ENCODE measurements at places on chromosomes 4 and X.

- DNase-seq = no peak
Observed at GRCh38 chr4:118284169-118284568, 68.6 kb downstream of the PRSS12 start.

GRCh38 chrX:70494441-70494840 lies 49.8 kb downstream of the DLG3 start:
- no peak for DNase-seq

DNA sequence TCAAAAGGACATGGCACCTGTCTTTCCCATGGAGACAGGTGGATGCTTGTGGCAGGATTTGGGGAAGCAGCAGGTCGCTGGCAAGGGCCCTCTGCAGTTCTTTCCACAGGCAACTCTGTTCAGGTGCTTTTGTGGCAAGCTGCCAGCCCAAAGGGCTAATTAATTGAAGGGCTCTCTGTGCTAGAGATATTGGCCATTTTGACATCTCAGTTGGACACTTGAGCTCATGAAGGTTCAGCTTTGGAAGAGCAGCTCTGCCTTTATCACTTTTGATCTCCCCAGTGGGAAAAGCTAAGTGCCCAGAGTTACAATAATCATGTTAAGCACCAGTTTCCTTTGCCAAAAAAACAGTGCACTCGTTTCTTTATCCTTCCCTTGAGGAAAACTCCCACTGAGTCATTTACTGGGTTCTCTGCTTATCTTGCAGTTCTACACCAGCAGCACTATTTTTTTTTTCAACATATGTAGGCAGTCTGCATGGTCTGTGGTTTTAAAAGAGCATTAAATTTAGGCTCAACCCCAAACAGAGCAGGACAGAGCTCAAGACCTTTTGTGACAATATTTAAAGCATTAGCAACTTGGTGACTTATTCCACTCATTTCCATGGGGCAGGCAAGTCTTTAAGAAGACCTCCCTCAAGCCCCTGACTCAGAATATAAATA lies 336.4 kb upstream of the RASGEF1B start:
- DNase-seq = no peak

DNA sequence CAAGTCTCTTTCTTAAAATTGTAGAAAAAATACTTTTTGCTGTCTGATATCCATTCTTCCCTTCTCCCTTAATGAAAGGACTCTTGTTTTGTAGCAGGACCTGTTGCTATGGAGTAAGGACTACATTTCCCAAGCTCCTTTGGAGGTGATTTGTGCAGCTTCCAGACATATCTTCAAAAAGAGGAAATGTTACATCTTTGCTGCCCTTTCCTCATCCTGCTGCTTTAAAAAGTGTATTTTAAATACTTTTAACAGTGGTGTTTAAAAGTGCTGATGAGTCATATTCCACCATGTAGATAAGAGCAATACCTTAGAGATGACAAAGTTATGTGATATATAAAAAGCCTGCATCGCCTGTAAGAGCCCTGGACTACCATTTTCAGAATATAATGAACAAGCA lies 98.7 kb downstream of the CFAP299 start:
- no peak for DNase-seq

DNA sequence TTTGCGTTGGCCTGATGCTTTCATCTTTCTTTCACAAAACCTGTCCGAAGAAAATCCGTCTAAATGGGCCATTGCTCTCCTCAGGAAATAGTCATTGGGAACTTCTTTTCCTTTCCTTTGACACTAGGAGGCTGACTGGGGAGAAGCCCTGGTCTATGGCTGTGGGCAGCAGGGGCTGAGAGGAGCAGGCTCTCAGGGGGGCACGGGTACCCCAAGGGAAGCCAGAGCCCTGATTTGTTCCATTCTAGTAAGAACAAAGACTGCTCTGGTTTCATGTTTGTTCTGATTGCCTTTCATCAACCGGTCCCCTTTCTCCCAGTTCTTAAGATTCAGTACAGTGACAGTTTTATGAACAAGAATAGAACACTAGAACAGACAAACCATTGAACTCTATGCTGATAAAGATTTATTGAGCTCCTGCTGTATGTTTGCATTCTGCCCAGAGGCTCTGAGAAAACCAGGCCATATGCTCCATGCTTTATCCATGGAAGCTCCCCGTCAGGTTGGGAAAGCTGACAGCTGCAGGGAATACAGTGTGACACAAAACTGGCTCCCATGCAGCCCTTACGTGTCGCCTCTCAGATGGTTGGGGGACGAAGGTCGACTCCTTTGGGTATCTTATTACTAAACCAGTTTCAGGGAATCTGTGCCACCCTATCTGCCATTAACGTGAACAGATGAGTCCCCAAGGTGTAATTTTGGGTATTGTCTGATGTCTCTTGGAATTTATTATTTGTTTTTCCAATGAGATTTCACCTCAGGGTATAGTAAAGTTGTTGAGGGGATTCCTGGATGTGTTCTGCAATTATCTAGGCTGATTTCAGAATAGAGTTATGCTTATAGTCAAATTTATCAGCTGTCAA lies 72.4 kb upstream of the MSANTD1 start:
- DNase-seq = no peak

GRCh38 chrX:124476562-124476961 lies 130.2 kb downstream of the SH2D1A start:
- DNase-seq = no peak

All from SHP77 treated with DMSO at 0.1 percent for 48 hours (cell line).